Activated naive CD4-positive, alpha-beta T cell treated with Interleukin-2 at 50 U/mL for 16 hours (primary cell): ENCODE measurements at places on chromosomes 5 and 9.

- no peak for DNase-seq
These were observed 491.0 kb downstream of the ARHGEF28 start for GRCh38 chr5:74116984-74117383.

DNA sequence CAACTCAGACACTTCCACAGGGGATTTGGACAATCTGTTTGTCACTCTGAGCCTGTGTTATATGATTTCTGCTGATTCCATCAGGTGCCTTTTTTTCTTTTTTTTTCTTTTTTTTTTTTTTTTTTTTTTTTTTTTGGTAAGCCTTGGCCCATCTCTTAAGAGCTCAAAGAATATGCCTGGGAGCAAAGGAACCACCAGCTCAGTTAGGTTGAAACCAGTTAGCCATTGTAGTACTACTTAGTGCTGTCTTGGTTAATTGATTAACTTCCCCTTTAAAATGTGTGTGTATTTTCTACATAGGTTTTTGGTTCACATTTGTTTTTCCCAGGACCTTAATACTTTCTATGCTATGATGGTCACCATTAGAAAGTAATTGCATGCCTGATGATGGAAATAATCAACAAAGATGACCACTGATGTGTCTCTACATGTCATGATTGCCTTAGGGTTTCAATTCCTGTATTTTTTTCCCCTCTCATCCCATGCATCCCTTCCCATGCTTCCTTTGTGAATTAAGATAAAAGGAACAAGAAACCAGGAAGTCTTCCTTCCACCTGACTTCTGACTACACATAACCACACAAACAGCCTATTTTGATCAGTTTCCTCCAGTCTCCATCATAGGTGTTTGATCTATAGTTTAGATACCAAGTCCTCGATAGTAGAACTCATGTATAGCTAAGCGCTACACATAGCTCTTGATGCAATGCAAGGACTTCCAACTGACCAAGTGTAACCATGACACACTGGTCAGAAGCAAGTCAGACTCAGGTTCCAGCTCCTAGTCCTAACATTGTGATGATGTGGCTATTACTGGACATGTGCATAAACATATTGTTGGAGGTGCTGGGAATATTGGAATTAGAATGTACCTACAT, 306.1 kb downstream of the EFNA5 start:
- DNase-seq = no peak

GRCh38 chr5:13501176-13501575, 443.3 kb downstream of the DNAH5 start:
- DNase-seq = no peak

DNA sequence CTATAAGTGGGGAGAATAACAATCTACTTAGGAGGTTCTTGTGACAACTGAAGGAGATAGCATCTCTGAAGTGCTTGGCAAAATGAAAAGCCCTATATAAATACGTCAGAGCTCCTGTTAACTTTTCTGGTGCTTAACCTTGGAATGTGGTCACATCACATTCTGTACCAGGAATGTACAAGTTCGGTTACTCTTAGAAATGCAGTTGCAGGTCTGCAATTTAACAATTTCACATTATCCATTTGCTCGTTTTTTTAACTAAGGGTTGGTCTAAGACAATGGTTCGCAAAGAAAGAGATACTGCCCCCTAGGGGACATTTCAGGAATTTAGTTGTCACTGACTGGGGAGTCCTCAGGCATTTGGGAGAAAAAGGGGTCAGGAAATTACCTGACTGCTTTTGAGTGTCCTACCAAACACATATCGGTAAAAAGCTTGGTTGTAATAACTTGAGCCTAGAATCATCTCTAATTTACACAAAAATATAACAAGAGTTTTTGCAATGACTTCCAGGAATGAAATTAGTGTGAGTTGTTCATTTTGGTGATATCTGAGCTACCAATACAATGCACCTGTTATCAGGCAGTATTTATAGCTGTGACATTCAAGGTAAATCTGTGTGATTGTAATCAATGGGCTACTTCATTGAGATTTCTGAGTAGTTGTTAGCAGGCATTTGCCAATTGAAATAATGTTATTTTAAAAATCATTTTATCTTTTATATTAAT, 5.4 kb upstream of the HBEGF start:
- peak; percentile 35 for DNase-seq

GRCh38 chr9:93225417-93225816, 41.5 kb downstream of the WNK2 start:
- no peak for DNase-seq

- DNase-seq = no peak
These were observed 1.6 kb downstream of the KLHL3 start for GRCh38 chr5:137734331-137734730.

DNA sequence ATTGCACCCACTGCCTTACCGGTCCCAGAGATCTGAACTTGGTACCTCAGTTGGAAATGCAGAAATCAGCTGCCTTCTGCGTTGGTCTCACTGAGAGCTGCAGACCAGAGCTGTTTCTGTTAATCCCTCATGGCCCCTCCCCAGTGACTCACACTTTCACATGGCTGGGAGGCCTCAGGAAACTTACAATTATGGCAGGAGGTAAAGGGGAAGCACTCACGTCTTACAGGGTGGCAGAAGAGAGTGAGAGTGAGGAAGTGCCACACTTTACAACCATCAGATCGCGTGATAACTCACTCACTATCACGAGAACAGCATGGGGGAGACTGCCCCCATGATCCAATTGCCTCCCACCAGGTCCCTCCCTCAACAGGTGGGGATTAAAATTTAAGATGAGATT, 648.5 kb downstream of the MTRR start:
- DNase-seq = no peak

DNA sequence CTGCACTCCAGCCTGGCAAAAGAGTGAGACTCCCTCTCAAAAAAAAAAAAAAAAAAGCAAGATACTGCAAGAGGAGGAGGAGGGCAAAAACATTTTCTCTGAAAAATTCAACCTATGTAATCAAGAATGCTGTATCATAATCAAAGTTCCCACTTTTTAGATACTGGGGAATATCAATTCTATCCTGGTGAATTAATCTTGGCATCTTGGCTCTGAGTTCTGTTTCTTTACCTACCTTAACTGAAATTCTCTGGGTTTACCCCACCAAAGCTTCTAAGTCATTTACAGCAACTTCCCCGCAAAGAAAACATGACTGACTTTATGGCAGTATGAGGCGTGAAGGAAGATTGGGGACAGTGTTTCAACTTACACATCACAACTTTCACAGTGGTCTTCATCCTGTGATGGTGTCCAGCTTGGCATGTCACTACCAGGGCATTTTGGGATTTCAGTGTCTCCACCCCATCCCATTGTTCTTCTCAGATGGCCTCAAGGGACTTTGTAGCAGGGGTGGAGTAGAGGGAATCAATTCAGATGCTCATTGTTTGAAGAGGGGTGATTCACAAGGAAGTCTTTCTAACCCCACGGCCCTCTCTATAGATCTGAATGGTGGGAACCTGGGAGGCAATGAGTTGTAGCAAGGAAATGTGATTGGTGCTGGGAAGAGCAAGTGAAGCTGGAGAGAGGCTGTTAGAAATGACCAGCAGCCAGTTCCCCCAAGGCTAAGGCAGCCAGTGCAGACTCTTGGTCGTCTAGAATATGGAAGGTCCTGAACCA, 130.5 kb downstream of the SCAMP1 start:
- no peak for DNase-seq

GRCh38 chr9:36136894-36137391, 410 bp downstream of the GLIPR2 start:
- DNase-seq = no peak

GRCh38 chr5:130116972-130117371, 212.7 kb downstream of the CHSY3 start:
- no peak for DNase-seq

DNA sequence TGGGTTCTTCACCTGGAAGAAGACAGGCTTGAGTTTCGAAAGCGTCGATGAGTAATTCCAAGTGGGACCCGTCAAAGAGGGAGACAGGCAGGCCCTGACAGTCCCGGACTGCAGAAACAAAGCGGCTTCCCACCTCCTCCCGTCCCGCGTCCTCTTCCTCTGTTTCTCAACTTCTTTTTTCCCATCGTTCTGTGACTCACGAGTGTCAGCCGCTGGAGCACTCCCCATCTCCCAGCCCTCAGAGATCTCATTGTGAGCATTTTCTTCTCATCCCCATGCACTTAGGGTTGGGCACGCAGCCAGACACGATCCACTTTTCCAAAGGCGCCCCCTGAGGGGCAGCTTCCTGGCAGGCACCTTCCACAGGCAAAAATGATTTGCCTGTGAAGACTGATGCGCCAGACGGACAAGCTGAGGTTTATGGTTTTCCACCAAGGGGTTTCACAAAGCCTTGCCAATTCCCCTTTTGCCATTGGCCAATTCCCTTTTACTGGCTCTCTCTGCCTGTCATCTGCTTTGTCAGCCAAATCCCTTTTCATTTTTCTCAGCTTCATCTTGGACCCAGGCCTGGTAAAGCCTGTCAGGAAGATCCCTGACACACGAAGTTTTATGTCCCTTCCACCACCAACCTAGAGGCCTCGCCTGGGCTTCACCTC, 86.5 kb upstream of the ANKRD55 start:
- DNase-seq = no peak

- DNase-seq = no peak
These were observed 44.8 kb upstream of the SNAPC3 start for GRCh38 chr9:15377625-15378540.

DNA sequence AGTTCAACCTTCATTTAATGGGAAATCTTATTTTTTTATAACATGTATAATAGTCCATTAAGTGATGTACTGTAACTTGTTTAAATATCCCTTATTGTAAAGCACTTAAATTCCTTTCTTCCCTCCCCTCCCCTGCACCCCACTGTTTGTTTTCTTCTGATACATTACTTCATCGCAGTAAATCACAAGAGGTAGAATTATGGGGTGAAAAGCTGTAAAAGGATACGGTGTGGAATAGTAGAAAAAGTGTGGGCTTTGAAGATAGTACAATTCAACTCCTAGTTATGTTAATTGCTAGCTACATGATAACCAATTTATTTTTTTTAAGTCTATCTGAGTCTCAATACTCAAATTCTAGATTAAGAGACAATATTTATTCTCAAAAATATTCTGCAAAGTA, 41.9 kb upstream of the MACIR start:
- DNase-seq = no peak

DNA sequence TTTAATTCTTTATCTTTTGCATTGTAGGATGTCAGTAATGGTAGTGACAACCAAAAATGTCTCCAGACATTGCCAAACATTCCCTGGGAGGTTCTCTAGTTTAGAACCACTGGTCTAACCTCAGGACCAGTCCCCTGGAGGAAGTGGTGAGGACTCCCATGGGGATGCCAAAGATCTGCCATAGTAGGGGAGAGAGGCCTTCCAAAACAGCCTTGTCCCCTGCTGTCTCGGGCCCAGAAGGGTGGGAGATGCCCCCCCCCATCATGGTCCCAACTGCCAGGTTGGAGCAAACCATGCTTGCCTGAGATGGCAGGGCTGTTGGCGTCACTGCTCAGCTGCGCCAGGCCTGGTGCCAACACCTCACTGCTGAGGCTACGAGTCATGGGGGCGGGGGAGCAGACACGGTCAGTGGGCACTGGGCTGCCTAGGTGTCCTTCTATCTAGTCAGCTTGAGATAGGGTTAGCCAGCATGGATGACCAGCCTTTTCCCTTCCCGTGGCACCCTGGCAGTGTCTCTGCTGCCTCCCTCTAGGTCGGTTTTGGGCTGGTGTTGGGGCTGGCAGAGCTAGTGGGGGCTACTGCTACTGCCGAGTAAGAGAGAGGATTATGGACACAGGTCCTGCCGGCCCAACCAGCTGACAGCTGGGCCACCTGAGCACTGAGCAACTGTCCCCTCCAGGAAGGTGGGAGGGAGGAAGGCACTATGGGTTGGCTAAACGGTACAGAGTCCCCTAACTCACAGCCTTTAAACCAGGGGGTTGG, 8.3 kb upstream of the CXXC5 start:
- no peak for DNase-seq

DNA sequence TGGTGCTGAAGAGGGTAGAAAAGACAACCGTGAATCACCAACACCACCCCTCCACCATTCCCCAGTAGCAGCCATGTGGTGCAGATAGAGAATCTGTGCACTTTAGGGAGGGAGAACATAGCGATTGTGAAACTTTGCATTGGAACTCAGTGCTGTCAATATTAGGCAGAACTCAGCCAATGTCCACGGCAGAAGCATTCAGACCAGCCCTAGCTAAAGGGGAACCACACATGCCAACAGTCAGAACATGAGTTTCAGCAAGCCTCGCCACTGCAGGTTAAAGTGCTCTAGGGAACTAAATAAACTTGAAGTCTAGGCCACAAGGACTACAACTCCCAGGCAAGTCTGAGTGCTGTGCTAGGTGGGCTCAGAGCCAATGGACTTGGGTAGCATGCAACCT, 38.5 kb upstream of the DEPDC1B start:
- no peak for DNase-seq

- DNase-seq = no peak
These were observed 169.0 kb downstream of the SYK start for GRCh38 chr9:90970608-90971007.

GRCh38 chr5:9644630-9645029, 14.5 kb upstream of the TAS2R1 start:
- no peak for DNase-seq

- no peak for DNase-seq
These were observed at the start of gene AMBP for GRCh38 chr9:114078021-114078780. Gene AMBP (minus strand): TSS chr9:114078300. CDS start chr9:114078209, 91 bp downstream.

- DNase-seq = peak; percentile 38
These were observed 50.0 kb upstream of the SLC25A51 start for GRCh38 chr9:37953775-37954437.

GRCh38 chr5:66966439-66966838, 230.2 kb downstream of the CD180 start:
- DNase-seq = no peak

GRCh38 chr5:69530561-69531405, 29.2 kb upstream of the GTF2H2C start:
- DNase-seq = no peak

DNA sequence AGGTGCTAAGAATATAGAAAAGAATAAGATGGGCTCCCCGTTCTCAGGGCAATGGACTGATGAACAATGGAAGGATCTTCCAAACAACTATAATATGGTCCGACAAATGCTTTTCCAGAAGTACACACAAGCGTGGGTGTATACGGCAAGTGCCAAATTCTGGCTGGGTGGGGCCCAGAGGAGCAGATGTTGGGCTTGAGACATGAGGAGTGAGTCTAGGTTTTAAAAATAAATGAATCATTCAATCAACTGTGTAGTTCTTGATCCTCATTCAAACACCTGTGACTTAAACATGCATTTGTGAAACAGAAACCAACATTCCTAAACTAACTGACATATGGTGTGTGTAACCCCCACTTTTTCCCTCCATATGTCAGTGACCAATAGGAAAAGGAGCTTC, 47.9 kb downstream of the MFAP3 start:
- DNase-seq = no peak

- DNase-seq = no peak
These were observed 400.0 kb downstream of the DEPDC1B start for GRCh38 chr5:60299944-60300343.

DNA sequence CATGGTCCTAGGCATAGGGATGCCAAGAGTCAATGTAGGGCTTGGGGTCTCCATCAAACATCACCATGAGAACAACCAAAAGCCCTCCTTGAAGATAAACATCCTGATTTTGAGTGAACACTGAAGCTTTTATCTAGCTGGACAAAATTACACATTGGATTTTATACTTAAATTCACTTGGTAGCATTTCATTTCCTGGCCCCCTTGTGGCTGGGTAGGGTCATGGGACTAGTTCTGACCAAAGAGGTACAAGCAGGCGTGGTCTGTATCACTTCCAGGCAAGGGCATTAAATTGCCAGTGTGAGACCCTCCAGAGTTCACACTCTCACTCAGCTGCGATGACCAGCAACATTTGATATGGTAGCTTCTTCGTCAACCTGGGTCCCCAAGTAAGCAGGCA, 320.3 kb downstream of the ACTL7B start:
- DNase-seq = no peak

- DNase-seq = no peak
These were observed 267.9 kb downstream of the CDK5RAP2 start for GRCh38 chr9:120312031-120312430.
